HepG2 (cell line): ENCODE measurements at places on chromosomes 3 and 15. TPM values are rescaled to one million over a fixed set of nuclear protein-coding genes. Genes with fewer than 3 reads are reported as not detected.

GRCh38 chr3:42712344-42712648 is 9.7 kb upstream of the HHATL start:
- DNase-seq = no peak

GRCh38 chr15:69793781-69794451 is 303.8 kb downstream of the TLE3 start:
- DNase-seq = no peak

GRCh38 chr3:100634493-100635272 is 25.3 kb downstream of the ADGRG7 start:
- peak; percentile 38 for DNase-seq

GRCh38 chr15:100099976-100100375 is 241.8 kb downstream of the ADAMTS17 start:
- DNase-seq = no peak

The RETNLB gene
- total RNA-seq = not detected in 2 replicates

- no peak for DNase-seq
Measured at GRCh38 chr3:16012086-16012485, 162.4 kb upstream of the GALNT15 start.
